Stimulated activated effector memory CD8-positive, alpha-beta T cell treated with anti-CD3 and anti-CD28 coated beads, Interleukin-12 subunit alpha, Interleukin-12 subunit beta, amount 100 ng/mL, for 72 hours (primary cell): ENCODE measurements at places on chromosomes 1 and 21.

GRCh38 chr1:182141040-182141439 lies 79.5 kb upstream of the ZNF648 start:
- DNase-seq: no peak

DNA sequence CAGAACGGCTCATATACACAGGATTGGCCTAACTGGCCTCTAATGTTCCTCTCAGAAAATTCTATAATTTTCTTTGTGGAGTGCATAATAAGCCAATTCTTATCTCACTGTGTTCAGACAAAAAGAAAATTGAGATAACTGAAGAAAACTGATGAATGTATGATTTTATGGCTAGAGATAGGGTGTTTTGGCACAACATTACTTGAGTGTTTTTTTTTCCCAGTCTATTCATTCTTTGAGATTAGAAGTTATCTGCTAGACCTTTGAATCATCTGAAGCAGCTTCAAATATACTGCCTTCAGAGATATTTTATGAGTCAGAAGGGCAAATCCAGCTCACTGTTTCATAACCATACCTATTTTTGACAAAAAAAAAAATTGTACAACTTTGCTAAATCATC lies 85.6 kb downstream of the VAV3 start:
- DNase-seq: no peak

DNA sequence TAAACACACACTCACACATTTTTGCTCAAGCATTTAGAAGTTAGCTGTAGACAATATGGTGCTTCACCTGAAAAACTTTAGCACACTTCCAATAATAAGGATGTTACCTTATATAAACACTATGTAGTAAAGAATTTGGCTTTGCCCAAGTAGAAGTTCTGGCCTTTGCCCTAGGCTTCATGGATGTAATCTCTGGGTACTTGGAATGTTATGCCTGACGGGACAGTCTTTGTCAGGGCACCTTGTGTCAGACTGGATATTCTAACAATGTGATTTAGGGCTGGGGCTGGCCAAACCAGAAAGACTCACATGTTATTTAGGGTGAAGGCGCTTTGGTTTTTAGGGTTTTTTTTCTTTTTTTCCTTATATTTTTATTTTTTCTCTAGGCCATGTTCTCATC lies 34.8 kb upstream of the TRIM33 start:
- no peak for DNase-seq

DNA sequence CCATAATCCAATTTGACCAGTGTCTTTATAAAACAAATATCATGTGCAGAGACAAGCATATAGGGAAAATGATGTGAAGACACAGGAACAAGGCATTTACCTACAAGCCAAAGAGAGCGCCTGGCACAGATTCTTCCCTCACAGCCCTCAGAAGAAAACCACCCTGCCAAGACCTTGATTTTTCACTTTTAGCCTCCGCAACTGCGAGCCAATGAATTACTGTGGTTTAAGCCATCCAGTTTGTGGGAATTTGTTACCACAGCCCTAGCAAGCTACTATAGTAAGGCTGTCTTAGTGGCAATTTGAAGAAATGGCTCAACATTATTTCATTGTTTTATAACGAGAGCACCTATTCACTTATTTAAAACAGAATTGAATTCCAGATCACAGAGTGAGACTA lies 85.7 kb upstream of the CCDC190 start:
- DNase-seq: no peak

DNA sequence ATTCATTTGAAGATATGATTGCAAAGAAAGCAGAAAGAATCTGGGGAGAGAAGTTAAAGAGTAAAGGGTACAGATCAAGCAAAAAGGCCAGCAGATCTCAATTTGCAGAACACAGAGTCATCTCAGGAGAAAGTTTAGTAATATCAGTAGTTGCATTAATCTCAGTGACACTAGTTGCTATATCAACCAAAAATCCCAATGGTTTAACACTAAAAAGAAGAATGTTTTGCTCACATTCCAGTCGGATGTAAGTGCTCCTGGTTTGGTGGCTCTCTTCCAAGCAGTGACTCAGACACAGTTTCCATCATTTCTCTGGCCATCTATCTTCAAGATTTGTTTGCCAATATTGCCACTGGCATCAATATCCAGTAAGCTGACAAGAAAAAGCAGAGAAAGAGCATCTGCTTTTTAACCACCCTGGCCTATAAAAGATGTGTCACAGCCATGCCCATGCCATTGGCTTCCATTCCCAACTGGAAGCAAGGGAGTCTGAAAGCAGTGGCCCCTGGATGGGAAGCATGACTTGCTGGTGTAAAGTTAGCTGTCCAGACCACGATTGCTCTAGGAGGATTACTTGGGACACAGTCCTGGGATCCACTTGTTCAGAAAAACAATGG lies 45.5 kb upstream of the AIM2 start:
- peak; percentile 51 for DNase-seq

GRCh38 chr1:197092491-197093023 lies 25.5 kb upstream of the F13B start:
- no peak for DNase-seq

DNA sequence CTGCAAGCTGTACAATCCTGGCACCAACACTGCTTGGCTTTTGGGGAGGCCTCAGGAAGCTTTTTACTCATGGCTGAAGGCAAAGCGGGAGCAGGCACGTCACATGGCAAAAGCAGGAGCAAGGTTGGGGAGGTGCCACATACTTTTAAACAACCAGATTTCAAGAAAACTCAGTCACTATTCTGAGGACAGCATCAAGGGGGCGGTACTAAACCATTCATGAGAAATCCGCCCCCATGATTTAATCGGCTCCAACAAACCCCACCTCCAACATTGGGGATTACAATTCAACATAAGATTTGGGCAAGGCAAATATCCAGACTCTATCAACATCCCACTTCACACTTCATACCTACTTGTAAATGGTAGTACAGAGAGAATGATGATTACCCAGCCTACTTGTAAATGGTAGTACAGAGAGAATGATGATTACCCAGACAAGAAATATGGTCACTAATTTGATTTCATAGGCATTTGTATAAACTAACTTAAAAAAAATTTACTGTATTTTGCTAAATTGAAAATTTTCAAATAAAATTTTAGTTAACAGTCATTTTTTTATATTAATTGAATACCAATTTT lies 24.9 kb downstream of the ATP5PF start:
- DNase-seq: no peak

- no peak for DNase-seq
Observed at GRCh38 chr1:204706838-204707509, 21.4 kb upstream of the LRRN2 start.

DNA sequence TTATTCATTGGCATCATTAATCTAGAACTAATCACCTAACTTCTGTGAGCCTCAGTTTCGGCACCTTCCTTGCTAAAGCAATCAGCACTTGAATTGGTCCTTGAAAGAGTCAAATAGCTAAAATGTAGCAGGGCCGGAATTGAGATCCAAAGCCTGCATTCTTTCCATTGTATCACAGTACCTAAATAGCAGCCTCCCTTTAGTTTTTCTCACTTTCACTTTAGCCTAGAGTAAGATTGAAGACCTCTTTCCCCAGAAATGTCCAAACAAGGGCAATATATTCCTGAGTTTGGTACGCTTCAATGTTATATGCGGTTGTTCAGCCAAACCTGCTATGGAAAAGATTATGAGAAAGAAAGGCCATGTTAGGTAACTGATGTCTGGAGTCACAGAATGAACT lies 121.9 kb upstream of the BMP8A start:
- no peak for DNase-seq

DNA sequence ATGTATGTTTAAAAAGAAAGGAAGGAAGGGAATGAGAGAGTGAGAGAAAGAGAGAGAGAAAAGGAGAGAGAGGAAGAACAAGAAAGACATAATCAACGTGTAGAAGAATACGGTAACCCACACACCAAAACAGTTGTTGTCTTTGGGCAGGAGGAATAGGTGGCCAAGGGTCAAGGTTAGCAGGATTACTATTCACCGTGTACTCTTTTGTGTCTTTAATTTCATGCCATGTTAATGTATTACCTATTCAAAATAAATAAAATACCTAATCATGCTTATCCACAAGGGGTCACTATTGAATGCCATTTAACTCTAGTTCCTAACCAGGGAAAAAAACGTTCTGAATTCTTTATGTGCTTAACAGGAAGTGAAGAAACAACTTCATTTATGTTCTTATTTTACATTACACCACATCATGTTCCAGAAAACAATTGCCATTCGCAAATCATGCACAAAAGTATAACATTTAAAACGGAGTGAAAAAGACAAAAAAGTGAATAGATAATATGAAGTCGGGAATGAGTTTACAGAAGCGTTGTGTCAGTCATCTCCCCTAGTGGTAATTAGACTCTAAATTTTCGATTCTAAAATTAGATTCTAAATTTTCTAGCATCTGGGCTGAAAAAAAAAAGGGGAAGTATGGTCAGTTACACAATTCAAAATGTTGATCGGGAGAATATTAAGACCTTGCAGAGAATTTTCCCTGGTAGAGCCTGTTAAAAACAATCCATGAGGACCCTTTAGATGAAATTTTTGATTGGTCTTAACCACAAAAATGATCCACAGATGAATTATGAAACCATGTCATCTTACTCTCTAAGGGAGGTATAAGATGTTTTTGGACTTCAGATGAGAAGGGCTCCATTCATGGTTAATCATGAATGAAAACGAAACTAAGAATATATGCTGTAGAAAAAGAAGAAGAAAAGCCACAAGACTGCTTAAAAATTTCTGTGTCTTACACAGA lies 700 bp upstream of the KMO start:
- no peak for DNase-seq

GRCh38 chr1:243801378-243801777 lies 48.7 kb downstream of the AKT3 start:
- no peak for DNase-seq

DNA sequence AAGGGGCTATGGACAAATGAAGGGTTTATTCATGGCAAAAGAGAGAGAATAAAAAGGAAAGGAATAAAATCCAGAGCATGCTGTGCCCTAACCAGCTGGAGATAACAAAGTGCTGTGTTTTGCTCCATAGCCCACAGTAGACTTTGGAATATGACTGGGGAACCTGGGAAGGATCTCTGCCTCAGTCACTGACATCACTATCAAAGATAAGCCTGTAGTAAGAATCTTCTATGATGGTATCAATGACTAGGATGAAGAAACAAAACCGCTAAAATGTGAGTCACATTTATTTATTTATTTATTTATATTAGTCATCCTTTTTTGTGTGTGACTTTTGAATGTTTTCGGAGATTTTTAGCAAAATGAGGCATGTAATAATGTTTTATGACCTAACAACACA lies 56.3 kb downstream of the NVL start:
- DNase-seq: no peak

- DNase-seq: no peak
Observed at GRCh38 chr1:119506941-119507340, at the start of gene HSD3B1. TSS of gene HSD3B1 (plus strand) at chr1:119507210. CDS start at chr1:119507477, 267 bp downstream.

DNA sequence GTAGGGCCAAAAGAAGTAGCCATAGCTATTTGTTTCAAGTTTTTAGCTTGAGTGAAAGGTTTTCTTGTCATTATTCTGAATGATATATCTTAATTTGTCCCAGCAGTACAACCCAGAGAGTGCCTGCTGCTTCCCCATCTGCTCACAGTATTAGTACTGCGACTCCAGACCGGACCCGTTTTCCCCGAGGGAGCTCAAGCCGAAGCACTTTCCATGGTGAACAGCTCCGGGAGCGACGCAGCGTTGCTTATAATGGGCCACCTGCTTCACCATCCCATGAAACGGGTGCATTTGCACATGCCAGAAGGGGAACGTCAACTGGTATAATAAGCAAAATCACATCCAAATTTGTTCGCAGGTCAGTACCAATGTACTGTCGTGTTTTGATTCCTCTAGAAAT lies 37.2 kb upstream of the C1orf115 start:
- DNase-seq: no peak

- DNase-seq: no peak
Observed at GRCh38 chr1:225871359-225872074, 10.7 kb downstream of the TMEM63A start.

DNA sequence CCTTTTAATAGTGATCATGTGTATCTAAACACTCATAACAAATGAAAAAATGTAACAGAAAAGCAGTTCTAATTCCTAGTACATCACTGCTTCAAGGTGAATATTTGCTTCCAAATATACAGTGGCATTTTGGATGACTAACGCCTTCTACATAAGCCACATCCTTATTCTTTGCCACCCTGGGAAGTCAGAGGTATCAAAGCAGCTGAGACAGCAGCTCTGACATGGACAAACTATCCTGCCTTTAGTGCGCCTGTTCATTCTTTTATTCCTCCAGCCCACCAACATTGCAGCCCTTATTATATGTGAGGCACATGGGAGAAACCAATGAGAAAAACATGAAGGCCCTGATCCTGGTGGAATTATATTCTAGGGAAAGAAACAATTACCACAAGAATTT lies 183.0 kb downstream of the APP start:
- DNase-seq: no peak

- no peak for DNase-seq
Observed at GRCh38 chr1:84168783-84169182, 24.7 kb downstream of the PRKACB start.

GRCh38 chr1:220217383-220217988 lies 54.8 kb downstream of the RAB3GAP2 start:
- no peak for DNase-seq

GRCh38 chr1:103144681-103145080 lies 36.4 kb upstream of the COL11A1 start:
- no peak for DNase-seq
